Astrocyte (in vitro differentiated cells and primary cell): ENCODE measurements at places on chromosomes 1 and 21. TPM values are rescaled to one million over a fixed set of nuclear protein-coding genes. Genes with fewer than 3 reads are reported as not detected.

The TMEM125 gene
- total RNA-seq = 0.36 and 0.64 TPM in 2 replicates

The LAX1 gene
- not detected in 2 replicates for total RNA-seq

DNA sequence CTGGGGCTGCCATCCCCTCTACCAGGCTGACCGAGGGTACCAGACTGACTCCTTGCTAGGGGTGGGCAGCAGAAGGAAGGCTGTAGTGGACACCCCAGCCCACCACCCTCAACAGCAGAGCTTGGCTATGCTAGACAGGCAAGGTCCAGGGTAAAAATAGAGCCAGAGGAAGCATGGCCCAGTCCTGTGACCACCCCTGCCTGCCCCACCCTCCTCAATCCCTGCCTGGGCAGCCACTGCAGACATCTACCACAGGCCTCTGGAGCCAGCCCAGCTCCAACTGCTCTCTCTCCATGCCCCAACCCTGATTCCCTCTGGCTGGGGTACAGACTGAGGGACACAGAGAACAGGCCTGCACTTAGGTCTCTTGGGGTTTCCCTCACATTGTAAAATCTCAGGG, 1.7 kb downstream of the S100A1 start:
- H3K36me3 ChIP-seq = peaks cover 8% of the 10 kb centered on the region
- DNase-seq = no peak
- peaks cover 34% of the 10 kb centered on the region for H3K4me1 ChIP-seq
- no peak overlapping the region for H3K4me3 ChIP-seq
- H3K27me3 ChIP-seq = no peaks in the 10 kb centered on the region
- no peak overlapping the region for H3K27ac ChIP-seq

- H3K4me3 ChIP-seq = no peak overlapping the region
- no peak for DNase-seq
- H3K36me3 ChIP-seq = no peaks in the 10 kb centered on the region
- no peaks in the 10 kb centered on the region for H3K27me3 ChIP-seq
- H3K4me1 ChIP-seq = no peaks in the 10 kb centered on the region
- H3K27ac ChIP-seq = no peak overlapping the region
Measured at GRCh38 chr1:119394085-119394484, 20.9 kb upstream of the HSD3B2 start.

DNA sequence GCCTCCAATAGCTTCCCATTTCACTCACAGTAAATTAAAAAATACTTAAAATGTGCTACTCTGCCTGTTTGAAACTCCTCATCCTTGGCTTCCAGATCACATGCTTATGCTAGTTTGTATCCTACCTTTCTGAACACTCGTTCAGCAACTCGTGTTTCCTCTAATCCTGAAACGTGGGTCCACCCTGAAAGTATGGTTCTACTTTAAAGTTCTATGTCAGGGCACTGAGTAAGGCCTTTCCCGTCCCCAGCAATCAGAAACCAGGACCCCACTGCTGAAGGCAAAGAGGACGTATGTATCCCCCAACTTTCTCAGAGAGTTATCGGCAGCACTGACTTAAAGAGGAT, 419 bp upstream of the TSEN15 start:
- no peaks in the 10 kb centered on the region for H3K36me3 ChIP-seq
- DNase-seq = peak; percentile 16
- peak overlapping the region; percentile 90 for H3K4me3 ChIP-seq

- H3K4me3 ChIP-seq = peak overlapping the region; percentile 72
- no peak for DNase-seq
- H3K4me1 ChIP-seq = peaks cover 30% of the 10 kb centered on the region
- H3K27me3 ChIP-seq = no peaks in the 10 kb centered on the region
- H3K27ac ChIP-seq = no peak overlapping the region
Measured at GRCh38 chr21:31557421-31558188, 101.9 kb upstream of the SOD1 start.

DNA sequence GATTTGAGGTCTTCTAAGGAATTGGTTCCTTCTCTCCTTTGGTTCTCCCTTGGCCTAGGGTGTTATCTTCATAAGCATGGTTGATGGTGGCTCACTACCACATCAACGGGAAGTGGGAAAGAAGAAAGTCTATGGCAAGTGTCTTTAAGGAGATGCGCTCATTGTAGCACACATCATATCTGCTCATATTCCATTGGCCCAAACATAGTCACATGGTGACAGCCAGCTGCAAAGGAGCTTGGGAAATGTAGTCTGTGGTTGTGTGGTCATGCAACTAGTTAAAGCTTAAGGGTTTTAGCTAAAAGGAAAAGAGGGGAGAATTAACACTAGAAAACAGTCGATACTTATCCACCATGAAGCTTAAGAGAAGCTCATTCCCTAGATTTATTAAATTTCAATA, 11.4 kb upstream of the MRPS6 start:
- H3K27ac ChIP-seq = no peak overlapping the region
- DNase-seq = no peak
- H3K27me3 ChIP-seq = peaks cover 2% of the 10 kb centered on the region
- H3K4me3 ChIP-seq = no peak overlapping the region
- H3K4me1 ChIP-seq = no peaks in the 10 kb centered on the region

DNA sequence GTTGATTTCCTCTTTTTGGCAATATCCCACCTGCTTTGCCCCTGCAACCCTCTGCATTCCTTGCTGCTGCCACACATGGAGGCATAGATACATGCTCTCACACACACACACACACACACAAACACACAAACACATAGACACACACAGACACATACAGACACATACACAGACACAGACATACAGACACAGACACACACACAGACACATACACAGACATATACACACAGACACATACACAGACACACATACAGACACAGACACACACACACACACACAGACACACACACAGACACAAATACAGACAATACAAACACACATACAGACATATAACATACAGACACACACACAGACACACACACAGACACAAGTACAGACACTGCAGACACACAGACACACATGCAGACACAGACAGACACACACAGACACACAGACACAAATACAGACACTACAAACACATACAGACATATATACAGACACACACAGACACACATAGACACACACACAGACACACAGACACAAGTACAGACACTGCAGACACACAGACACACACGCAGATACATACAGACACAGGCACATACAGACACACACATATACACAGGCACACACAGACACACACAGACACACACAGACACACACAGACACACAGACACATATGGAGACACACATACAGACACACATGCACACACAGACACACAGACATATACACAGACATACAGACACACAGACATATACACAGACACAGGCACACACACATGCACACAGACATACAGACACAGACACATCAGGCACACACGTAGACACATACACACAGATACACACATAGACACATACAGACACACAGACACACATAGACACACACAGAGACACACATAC, 83.3 kb downstream of the MAP3K7CL start:
- H3K27ac ChIP-seq = no peak overlapping the region
- DNase-seq = no peak
- H3K4me1 ChIP-seq = peaks cover 23% of the 10 kb centered on the region
- H3K27me3 ChIP-seq = no peaks in the 10 kb centered on the region
- no peak overlapping the region for H3K4me3 ChIP-seq
